Activated CD8-positive, alpha-beta memory T cell treated with anti-CD3 and anti-CD28 coated beads for 4 hours (primary cell): ENCODE measurements at places on chromosomes 16 and 17.

GRCh38 chr16:11152677-11153331, 103.2 kb downstream of the SOCS1 start:
- DNase-seq = no peak

DNA sequence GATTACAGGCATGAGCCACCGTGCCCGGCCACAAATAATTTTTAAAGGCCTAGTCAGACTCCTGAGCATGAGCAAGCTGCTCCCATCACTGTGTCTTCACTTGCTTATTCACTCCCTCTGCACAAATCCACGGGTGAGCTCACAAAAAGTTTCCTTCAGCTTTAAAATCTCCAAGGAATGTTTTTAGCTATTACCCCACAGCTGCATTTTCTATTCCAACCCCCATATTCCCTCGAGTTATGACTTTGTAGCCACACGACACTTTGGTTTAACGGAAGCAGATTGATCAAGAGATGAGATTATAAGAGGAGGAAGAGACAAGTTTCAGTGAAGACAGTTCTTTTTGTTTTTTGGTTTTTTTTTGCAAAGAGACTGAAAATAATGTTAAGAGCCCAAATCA, 49.1 kb upstream of the SLC25A19 start:
- no peak for DNase-seq

GRCh38 chr17:21289902-21290571, 5.5 kb downstream of the MAP2K3 start:
- DNase-seq = no peak

- DNase-seq = no peak
These were observed at the start of gene PPP1R1B for GRCh38 chr17:39626171-39627046. Gene PPP1R1B (plus strand): TSS chr17:39626952. CDS start chr17:39627393, 441 bp downstream.

- DNase-seq = no peak
These were observed 11.8 kb downstream of the METTL9 start for GRCh38 chr16:21611198-21611555.

GRCh38 chr17:37280841-37281240, 94.9 kb upstream of the C17orf78 start:
- no peak for DNase-seq

DNA sequence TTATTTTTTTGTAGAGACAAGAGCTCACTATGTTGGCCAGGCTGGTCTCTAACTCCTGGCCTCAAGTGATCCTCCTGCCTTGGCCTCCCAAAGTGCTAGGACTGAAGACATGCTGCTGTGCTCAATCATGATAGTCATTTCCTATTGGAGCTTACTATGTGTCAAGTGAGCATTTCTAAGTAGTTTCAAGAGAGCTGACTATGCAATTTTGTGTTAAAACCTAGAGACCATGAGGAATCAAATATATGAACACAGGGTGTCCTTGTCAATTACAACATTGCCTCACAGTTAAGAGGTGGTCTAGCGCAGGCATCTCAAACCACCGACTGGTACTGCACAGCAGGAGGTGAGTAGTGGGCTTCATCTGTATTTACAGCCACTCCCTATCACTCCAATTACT, 37.8 kb downstream of the MYH11 start:
- DNase-seq = no peak

DNA sequence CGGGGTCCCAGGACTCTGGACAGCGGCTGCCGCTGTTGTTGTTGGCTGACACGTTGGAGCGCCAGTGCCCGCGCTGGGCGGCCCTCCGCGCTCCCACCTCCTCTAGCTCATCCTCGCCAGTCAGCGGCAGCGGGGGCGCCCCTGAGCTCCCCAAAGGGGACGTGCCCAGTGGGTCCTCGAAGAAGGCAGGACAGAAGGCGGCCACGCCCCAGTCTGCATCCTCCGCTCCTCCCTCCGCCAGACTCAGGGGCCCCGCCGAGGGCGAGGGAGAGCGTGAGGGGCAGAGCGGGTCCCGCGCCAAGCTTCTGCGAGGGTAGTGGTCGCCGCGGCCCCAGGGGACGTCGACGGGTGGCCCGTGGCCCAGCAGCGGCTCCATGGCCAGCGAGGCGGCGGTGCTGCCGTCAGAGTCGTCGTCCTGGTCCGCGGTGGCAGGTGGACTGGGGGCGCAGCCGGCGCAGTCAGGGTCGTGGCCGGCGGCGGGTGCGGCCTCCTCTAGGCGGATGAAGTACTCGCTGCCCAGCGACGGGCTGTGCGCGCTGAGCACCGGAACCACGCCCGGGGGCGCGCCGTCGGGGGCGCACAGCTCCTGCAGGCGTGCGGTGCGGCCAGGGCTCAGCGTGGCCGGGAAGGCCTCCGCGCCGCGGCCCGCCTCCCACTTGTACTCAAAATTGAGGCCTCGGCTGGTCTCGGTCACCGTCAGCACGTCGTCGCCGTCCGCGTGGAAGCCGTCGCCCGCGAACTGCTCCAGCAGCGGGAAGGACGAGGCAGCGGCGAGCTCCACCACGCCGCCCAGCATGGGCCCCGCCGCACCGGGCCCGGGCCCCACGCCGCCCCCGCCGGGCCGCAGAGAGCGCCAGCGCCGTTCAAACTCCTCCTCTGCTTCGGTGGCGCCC, 43.2 kb upstream of the PVALEF start:
- no peak for DNase-seq

DNA sequence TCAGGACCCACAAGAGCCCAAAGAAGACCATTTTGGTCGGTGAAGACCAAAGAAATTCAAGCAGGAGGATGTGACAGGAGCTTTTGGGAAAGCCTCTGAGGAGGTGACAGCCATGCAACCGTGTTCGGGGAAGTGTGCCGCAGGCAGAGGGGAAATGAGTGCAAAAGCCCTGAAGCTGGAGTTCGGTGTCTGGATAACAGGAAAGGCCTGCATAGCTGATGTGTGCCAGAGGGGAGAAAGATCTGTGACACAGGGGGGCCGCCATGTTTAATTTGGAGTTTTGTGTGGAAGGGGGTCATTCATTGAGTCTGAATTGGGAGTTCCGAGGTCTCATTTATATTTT, 870 bp upstream of the ZC3H7A start:
- no peak for DNase-seq

GRCh38 chr16:12573730-12574383, 229.8 kb downstream of the CPPED1 start:
- peak; percentile 17 for DNase-seq

DNA sequence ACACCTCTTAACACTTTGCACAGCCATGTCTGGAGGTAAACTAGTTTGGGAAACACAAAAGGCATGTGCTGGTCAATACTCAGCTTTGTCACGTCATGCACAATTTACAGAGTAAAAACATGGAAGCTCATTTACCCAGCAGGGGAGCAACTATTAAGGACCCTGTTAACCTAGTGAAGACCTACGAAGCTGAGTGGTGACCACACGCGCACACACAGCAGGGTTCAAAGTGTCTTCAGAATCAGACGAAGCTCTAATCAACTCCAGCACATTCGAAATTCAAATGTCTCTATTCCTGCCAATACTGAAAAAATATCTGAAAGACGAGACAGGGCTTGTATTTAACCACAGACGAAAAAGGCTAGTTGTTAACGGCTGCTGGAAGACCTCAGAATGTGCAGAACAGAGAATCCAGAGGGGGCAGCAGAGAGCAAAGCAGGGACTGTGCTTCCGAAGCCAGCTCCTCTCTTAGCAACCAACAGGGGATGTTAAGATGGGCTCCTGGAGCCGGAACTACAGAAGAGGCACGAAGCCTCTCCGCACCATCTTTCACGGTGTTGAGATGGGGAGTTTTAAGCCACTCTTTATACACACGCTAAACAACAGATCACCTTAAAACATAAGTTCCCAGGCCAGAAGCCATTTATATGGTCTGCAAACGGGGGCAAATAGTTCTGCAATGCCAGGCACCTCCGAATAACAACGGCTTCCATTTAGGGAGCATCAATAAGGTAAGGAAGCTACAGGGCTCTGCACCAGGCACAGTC, 45.7 kb downstream of the CMTM4 start:
- peak; percentile 47 for DNase-seq
